ENCODE measurements at places on chromosomes 12 and 14.

GRCh38 chr14:62079038-62079437, 316.8 kb downstream of the SNAPC1 start:
- DNase-seq: no peak

DNA sequence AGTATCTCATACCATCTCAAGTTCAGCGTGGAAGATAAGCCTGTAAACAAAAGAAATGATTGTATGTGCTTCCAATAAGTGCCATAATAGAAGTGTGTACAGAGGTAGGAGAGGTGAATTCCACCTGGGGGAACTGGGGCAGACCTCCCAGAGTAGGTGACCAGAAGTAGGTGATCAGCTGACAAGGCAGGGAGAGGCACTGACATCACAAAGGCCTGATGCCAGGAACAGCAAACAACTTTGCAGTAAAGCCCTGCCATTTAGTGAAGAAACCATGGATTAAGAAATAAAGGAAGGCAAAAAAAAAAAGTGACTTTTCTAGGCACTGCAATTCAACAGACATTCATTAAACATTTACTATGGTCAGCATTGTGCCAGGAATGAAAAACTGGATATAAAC, 31.1 kb downstream of the NR1H4 start:
- no peak for DNase-seq

GRCh38 chr14:75200451-75200850, 24.0 kb upstream of the TMED10 start:
- no peak for DNase-seq

DNA sequence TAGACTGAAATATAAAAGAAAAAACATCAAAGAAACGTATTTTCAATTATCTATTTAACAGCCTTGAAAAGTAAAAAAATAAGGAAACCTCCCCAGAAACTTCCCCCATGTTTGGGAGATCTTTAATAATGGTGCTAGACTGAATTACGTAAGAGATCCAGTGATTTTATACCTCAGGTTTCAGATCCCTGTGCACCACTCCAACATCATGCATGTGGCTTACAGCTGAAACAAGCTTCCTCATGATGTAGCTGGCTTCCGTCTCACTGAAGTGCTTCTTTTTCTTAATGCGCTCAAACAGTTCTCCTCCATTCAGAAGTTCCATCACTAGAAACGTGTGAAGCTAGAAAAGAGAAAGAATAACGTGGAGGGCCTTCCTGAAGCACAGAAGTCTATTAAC, 78.0 kb upstream of the TTC7B start:
- DNase-seq: no peak

GRCh38 chr12:71731439-71732356, 23.0 kb upstream of the RAB21 start:
- no peak for DNase-seq

- no peak for DNase-seq
These were observed 436.2 kb downstream of the RAD51B start for GRCh38 chr14:68255693-68256178.

DNA sequence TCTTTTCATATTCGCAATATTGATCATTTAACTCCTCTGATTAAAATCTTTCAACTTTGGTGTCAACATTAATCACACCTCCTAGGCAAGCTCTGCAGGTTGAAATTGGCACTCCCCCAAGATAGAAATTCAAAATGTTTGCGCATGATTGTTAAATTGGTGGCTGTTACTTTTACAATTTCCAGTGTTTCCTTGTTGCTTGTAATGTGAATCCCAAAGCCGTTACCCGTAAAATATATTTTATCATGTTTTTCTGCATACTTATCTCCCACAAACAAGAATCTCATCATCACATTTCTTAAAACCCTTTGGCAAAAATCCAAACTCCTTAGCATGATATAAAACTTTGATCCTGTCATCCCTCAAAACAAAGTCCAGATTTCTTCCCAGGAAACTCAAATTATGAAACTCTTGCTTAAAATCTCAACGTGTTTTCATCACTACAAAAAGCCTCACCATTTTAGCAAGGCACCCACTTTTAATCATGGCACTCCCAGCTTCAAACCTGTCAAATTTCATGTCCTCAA, 14.7 kb downstream of the RTL1 start:
- no peak for DNase-seq

Measured in activated CD4-positive, alpha-beta T cell treated with anti-CD3 and anti-CD28 coated beads, Interleukin-2, amount 50 U/mL, for 1 hour (primary cell).